ENCODE measurements at places on chromosomes 3 and 15.

DNA sequence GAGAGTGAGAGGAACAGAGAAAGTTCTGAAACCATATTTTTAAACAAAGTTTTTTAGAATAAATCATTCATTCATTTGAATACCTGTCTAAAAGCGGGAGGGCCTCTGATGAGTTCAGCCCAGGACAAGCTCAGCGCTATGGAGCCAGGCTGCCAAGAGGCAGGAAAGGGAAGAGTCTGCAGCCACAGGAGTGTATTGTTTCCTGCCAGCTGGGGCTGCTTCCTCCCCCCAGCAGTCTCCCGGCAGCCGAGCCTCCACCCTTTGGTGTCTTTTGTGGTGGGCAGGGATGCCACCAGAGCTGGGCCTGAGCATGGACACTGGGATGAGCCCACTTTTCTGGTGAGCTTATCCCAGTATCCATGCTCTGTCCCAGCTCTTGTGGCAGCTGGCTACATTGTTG is 199.5 kb upstream of the TPRG1 start:
- no peak for DNase-seq

DNA sequence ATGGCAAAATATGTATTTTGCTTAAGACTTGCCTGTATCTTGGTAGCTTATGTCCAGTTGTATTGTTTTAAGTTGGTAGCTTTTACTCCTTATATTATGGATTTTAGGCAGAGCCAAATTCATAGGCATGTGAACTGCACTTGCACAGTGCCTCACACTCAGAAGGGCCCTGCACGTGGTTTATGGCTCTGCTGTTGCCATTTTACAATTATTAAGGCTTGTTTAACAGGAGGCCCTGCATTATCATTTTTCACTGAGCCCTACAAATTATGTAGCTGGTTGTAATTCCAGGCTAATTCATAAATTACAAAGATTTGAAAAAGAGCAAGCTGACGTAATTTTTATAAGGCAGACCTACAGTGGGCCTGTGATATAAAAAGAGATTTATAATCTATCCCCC is 537.6 kb upstream of the UBE2E2 start:
- no peak for DNase-seq

- DNase-seq: no peak
Measured at GRCh38 chr3:169657351-169658124, 6.0 kb downstream of the MECOM start.

- DNase-seq: no peak
Measured at GRCh38 chr15:67832031-67832551, 6.8 kb downstream of the SKOR1 start.

GRCh38 chr15:59556380-59556779 is 55.2 kb upstream of the GCNT3 start:
- no peak for DNase-seq
